ENCODE measurements at places on chromosomes 6 and 20.

GRCh38 chr20:25468126-25469075 is 60.9 kb downstream of the GINS1 start:
- DNase-seq = no peak

DNA sequence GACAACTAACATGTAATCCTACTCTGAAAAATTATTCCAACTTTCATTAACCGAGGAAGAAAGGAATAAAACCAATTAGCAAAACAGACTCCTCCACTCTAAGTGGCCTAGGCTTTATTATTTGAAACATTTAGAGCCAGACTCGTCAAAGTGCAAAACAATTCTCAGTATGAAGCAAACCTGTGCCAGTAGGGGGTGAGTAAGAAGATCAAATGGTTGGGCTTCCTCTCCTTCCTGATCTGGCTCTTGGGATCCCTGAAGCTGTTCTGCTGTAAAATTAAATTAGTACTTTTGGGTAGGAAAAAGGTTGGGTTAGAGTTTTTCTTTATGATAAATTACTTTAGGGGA is 177.6 kb upstream of the MAN1A1 start:
- no peak for DNase-seq

GRCh38 chr6:16181439-16182297 is 52.8 kb downstream of the MYLIP start:
- DNase-seq = no peak

DNA sequence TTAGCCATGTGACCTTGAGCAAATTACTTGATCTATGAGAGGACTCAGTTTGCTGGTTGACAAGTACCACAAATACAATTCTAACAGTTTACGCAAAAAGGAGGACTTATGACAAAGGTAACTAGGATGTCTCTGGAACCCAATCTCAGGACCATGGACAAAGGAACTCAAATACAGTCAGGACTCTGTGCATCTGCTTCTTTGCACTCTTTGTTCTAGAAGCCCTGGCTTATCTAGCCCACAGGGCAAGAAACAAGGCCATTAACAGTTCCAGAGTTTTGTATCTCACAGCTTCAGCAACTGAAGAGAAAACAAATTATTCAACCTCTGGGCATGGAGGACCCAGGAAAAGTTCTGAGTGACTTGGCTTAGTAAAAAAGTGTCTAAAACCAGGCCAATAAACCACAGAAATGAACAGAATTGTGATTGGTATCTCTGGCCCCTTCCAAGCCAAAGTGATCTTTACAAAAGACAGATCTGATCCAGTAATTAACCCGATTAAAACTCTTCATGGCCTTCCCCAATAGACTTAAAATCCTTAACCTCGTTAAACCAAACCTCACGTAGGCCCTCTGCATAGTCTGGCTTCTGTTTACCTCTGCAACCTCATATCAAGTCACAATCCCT is 5.9 kb downstream of the WASF1 start:
- DNase-seq = no peak

DNA sequence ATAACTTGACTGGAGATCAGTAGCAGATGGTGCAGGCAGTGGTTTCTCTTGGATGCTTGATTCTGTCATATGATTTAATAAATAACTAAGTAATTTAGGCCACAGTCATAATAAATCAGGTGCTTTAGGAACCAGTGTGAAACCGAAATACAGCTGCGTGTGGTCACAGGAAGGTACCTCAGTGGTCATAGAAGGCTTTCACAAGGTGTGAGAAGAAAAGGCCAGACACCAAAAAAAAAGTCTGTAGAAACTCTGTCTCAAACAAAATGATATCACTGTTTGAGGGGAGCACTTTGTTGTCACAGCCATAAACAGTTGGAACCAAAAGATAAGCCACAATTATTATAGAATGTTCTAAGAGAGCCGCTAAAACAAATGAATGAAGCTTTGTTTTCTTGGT is 56.5 kb downstream of the ARMC2 start:
- DNase-seq = no peak

- no peak for DNase-seq
Measured at GRCh38 chr6:42383421-42384205, 68.1 kb downstream of the TRERF1 start.

DNA sequence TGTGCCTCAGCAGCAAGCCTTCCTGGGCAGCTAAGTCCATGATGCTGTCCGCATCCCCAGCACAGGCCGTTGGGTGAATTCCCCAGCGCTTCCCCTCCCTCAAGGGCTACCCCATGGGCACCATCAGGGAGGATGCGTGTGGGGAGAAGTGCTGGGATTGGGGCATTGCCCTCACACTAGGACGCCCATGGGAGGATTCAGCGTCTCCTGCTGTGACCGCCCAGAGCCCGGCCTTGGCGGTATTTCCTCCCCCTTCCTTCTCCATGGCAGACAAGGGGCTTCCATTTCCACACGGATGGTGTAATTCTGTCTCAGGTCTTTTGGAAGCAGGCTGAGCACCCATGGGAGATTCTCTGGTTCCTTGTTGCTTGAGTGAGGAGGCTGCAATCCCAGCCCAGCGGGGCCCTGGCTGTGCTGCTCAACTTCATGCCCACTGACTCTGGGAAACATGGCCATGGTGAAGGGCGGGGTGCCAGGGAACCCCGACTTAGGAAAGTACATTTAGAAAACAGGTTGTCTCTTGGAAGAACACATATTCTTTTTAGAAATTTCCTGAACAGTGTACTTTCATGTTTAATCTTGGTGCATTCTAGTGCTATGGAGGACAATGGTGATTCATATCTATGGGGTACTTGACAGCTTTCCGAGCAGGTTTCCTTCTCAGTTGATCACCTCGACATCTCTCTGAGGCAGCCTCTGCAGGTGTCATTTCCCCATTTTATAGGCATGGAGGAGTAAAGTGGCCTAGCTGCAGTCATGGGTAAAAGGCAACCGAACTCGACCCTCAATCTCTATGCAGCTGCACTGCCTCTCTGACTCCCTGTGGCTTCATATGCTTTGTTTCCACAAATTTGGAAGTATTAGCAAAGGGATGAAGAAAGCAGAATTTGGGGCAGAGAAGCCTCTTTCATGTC is 178.2 kb upstream of the CST7 start:
- no peak for DNase-seq

DNA sequence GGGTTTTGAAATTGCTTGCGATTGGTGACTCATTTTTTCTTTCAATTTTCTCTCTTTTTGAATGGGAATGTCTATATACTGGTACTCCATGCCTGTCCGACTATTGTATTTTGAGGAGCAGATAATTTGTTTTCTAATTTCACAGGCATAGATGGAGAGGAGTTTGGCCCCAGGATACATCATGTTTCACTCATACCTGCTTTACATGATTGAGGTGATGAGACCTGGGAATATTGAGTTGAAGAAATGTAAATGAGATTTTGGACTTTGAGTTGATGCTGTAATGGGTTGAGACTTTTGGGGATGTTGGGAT is 253.1 kb upstream of the RAB32 start:
- DNase-seq = no peak

DNA sequence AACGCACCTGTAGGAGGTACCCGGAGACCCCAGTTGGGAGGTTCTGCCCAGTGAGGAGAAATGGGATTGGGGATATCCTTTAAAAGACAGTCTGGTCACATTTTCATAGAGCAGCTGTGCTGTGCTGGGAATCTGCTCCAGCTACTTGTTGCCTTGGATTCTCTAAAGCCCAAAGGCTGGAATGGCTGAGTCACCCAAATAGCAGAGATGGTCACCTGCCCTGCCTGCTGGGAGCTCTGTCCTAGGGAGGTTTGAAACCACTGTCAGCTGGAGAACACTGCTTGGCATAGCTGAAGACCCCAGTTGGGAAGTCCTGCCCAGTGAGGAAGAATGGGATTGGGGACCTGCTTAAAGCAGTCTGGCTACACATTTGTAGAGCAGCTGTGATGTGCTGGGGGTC is 34.8 kb upstream of the TFB1M start:
- DNase-seq = no peak

DNA sequence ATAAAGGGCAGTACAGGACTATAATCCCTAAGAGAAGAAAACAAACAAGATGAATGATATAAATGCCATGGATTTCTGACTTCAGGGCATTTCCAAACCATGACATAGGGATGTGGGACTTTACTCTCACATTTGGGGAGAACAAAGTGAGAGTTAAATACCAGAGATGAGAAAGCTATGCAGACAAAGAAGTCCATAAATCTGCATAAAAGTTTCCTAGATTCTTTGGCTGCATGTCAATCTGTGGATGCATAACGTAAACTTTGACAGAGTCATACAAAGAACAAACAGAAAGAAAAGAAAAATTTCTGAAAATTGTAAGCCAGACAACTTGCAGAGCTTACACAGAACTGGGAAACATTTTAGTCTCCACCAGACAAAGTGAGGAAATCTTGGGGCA is 11.7 kb downstream of the EPM2A start:
- no peak for DNase-seq

GRCh38 chr6:16689788-16690607 is 71.3 kb downstream of the ATXN1 start:
- DNase-seq = no peak

DNA sequence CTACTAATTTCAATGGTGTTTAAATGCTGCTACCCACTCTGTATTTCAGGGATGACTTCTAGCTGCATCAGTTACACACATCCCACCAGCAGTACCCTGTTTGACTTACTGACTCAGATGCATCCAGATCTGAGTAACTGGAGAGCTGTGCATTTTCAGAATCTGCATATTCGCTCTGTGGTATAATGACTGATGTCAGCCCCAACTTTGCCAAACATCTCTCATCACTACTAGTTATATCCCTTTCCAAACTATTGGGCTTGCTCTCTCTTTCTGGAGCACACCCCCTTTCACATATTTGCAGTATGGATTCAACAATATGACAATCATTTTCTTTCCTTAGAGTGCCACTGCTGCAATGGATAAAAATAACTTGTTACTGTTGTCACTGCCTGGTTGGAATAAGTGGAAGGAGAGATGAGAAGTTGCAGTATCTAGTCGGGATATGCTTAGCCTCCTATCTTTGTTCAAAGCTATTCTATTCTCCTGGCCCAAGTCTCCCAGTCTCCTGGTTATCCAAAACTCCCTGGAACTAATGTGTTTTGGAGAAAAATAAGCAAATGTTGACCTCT is 3.3 kb upstream of the RSPO3 start:
- no peak for DNase-seq

GRCh38 chr6:35259948-35260590 is 534 bp downstream of the ZNF76 start:
- peak; percentile 54 for DNase-seq
